Activated CD4-positive, alpha-beta T cell treated with anti-CD3 and anti-CD28 coated beads for 1 hour (primary cell): ENCODE measurements at places on chromosomes 5 and 9.

DNA sequence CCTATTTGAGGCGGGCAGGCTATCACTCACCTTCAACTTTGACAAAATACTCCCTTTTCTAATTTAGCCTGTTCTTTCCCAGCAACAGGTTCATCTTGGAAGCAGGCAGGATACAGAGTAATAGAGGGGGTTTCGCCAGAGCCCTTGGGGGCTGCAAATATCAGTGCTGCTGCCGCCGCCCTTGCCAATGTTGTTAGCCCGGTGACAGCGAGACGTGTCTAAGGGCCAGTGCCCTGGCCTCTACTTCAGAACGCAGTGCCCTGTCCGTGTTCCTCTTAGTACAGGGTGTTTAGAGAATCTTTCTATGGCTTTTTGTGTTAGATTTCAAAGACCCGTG, 703 bp downstream of the FAM120AOS start:
- DNase-seq: peak; percentile 12

GRCh38 chr9:71003346-71003745, 118.1 kb downstream of the TRPM3 start:
- DNase-seq: no peak

DNA sequence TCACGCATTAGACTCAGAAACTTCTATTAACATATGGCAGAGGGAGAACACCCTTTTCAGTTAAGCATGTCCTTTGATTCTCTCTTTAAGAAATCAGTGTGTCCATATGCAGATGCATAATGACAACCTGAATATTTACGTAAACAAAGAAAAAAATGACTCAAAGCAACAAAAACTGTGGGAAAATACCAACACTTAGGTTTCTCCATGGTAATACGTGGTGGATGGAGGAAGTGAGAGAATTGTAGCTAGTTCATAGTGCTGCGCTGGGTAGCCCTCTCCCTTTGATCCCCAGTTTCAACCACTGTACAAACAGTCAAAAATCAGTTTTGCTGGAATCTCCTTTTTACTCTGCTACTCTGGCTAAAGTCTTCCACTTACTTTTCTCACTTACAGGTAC, 2.0 kb upstream of the MAP3K1 start:
- no peak for DNase-seq

GRCh38 chr9:130740218-130741023, 46.8 kb downstream of the EXOSC2 start:
- DNase-seq: no peak

- no peak for DNase-seq
Observed at GRCh38 chr5:138645778-138646575, 70.8 kb upstream of the HSPA9 start.

GRCh38 chr5:73862796-73863195, 236.8 kb downstream of the ARHGEF28 start:
- DNase-seq: no peak

GRCh38 chr5:88806338-88806737, 76.6 kb downstream of the MEF2C start:
- DNase-seq: no peak

GRCh38 chr5:180873615-180874520, 12.8 kb upstream of the ZFP62 start:
- DNase-seq: no peak

GRCh38 chr9:119961774-119962424, 592.7 kb upstream of the BRINP1 start:
- no peak for DNase-seq

DNA sequence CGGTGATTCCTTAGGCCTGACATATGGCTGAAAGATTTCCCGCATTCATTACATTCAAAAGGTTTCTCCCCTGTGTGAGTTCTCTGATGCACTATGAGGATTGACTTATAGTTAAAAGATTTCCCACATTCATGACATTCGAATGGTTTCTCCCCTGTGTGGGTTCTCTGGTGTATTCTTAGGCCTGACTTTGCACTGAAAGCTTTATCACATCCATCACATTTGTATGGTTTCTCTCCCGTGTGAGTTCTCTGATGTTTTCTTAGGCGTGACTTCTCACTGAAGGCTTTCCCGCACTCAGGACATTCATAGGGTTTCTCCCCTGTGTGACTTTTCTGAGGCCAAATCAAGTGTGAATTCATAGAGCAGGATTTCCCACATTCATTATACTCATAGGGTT, 35.8 kb downstream of the ZNF782 start:
- no peak for DNase-seq

- no peak for DNase-seq
Observed at GRCh38 chr5:133523961-133524586, 88.3 kb downstream of the FSTL4 start.

DNA sequence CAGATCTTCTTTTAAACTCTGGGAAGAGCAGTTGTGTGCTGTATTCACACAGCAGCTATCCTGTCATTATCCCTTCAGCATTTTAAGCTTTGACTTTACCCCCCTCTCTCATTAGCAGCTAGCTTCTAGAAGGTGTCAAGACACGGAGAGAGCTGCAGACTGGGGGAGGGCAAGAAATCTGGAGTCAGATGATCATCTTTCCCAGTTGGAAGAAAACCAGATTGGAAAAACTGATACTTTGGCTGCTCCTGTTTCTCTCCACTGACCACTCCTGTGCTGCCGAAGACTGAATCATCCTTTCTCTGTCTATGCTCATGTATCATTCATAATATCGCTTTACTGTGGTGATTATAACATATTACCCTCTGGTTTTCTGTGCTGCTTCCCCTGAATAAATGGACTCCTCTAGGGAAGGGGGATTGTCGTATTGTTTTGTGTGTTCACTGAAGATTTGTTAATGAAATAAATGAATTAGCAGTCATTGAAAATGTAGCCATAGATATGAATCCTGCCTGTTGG, 75.1 kb downstream of the SH3GL2 start:
- DNase-seq: no peak

DNA sequence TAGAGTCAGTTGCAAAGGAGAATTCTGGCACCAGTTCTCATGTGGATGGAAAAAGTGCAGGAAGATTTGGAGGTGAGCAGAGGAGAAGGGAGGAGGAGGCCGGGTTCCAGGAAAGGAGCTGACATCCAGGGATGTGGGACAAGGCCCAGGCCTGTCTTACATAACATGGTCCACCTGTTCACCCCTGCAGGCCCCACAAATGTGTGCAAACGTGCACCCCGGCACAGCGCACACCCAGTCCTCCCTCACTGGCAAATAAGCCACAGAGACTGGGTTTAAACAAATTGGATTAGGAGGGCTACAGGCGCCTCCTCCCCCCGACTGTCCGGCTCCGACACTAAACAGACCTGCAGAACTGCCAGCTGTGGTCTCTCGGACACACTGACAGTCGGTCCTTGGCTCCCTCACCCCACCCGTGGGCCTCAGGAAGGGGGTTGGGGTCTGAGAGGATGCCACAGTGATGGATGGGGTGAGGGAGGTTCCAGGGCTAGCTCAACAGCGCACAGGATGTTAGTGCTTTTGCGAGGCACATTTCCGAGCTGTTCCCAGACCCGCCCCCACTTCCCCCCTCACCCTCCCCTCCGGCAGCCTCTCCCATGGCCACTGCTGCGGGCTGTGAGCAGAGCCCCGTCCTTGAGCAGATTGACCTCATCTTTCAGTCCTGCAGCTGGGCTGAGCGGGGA, 43.4 kb upstream of the IL17B start:
- no peak for DNase-seq

GRCh38 chr5:32852976-32853375, 141.9 kb downstream of the NPR3 start:
- DNase-seq: no peak

DNA sequence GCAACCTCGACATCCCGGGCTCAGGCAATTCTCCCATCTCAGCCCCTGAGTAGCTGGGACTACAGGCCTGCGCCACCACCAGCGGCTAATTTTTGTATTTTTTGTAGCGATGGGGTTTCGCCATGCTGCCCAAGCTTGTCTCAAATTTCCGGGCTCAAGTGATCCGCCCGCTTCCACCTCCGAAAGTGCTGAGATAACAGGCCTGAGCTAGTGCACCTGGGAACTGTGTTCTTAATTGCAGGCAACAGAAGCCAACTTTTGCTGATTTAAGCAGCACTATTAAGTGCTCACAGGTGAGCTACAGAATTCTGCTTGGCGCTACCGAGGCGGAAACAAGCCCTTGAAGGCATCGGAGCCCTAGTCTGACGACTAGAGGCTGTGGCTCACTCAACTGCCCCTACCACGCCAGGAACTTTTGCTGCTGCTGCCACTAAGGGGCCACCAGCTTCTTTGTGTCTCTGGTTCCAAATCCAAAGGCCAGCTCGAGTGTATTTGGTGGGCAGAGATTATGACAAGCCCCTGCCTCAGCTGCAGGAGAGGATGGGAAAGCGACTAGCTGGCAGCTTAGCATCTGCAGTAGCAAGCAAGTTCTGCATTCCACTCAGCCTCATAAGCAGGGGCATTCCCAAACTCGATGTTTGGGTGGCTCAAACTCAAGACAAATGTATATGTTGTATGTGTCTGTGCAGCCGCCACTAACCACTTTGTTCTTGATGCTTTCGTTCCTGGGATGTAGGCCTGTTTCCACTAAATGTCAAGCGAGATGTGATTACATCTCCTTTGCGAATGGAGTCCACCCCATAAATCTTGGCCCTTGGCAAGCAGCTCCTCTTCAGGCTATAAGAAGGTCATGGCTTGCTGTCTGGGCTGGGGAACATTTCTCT, 10.6 kb upstream of the HMCN2 start:
- no peak for DNase-seq

DNA sequence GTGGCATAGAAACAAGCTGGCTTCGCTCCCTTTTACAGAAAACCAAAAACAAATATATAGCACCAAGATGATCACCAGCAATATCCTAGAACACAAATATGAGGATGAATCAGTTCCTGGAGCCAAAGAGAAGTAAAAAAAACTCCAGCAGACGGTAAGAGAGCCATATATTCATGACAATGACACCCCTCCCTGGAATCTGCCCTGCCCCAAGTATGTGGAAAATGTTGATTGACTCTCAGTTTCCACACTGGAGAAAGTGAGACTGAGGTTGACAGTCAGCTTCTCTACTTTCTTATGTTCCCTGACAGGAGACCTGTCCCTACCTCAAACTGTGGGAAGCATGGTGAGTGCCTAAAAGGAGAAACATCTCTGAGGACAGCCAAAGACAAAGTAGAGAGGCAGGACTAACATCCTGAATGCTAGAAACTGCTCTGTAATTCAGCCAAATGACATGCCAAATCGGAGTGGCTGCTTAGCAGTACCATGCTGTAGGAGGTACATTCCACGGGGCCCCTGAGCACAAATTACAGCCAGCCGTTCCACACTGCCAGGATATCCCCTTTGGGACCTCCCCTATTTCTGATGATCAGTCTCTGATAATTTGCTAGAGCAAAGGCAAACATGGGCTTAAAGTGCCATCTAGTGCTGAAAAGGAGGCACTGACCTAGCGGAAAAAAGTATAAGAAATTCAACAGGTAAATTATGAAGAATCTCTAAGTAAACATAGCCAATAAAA, 424.0 kb upstream of the RGMB start:
- no peak for DNase-seq

- no peak for DNase-seq
Observed at GRCh38 chr9:133680250-133680975, 44.2 kb downstream of the DBH start.

DNA sequence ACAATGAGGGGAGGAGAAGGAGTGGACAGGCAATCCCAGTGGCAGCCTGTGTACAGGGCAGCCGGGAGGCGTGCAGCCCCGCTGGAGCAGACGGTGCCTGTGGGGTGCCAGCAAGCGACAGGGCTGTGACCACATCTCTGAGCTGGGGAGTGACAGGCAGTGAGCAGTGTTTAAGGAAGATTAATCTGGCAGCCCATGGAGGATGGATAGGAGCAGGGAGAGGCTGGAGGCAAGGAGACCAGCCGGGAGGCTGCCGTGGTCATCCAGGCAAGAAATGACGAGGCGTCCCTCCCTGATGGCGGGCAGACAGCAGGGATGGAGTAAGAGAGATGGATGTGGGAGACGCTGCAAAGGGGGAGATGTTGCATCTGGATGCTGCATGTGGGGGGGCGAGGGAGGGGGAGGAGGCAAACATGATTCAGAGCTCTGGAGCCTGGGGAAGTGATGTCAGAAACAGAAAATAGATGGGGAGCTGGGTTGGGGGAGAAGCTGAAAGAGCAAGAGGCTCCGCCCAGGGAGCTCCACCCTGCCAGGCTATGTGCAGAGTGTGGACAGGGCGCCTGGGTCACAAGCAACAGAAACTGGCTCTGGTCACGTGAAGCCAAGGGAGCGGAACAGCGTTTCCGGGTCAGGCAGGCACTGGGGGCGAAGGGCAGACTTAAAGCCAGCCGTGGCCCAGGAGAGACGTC, 12.6 kb downstream of the UNC5A start:
- DNase-seq: no peak

DNA sequence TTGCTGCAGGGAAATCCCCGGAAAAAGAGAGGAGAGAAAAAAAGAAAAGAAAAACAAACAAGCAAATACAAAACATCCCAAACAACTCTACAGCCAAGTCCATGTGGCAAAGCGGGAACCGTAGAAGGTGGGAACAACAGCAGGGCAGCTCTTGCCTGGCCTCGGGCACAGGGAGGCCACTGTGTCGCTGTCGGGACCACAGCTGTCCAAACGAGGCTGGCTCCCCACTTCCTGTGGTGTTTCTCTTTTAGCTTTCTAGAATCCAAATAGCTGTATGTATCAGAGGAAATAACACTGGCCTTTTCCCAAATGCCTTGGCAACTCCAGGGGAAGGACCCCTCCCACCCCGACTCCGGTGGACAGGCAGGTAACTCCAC, 41.6 kb upstream of the EQTN start:
- DNase-seq: no peak

DNA sequence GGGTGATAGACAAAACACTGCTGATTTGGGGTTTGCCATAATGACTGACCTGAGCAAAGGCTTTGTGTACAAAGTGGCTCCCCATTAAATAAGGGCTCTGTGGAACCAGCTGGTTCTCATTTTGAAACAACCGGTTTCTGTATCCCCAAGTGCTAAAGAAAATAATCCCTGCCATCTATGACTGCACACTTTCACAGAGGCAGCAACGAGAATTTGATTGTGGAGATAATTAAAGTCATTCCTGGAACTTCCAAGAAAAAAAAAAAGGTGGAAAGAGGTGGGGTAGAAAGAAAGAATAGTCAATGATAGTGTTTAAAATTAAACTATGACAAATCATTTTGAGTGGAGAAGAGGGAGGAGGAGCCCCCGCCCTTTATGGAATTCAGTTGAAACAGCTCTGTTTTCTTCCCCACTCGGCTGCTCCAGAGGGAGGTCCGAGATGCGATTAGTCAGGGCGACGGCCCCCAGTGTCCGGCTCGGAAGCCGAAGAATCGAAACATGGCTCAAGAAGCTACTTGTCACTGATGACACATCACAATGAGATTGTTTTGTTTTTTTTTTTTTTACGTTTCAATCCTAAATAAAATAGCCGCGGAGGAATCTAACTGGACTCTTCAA, 38.4 kb downstream of the EBF1 start:
- no peak for DNase-seq

DNA sequence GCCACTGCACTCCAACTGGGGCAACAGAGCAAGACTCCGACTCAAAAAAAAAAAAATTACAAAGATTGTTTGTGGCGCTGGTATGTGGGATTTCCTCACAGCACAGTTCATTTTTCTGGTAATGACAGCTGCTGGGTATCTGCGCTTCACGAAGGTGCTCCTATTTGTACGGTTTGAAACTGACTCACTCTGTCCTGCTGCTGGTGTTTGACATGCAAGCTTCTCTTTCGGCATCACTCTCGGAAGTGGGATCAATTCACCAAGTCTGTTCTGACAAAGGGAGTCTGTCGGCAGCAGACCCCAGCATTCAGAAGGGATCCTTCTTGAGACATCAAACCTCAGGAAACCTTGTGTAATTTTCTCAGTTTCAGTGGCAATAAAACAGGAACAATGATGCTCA, 26.3 kb downstream of the MAML1 start:
- DNase-seq: no peak

- no peak for DNase-seq
Observed at GRCh38 chr5:4570047-4570995, 569.8 kb upstream of the ADAMTS16 start.

GRCh38 chr5:157670662-157671591, at the start of gene C5orf52:
Gene C5orf52 (plus strand): TSS chr5:157671533. CDS start chr5:157671615, 82 bp downstream.
- DNase-seq: no peak
